EH (cell line): ENCODE measurements at places on chromosomes 7 and 10.

DNA sequence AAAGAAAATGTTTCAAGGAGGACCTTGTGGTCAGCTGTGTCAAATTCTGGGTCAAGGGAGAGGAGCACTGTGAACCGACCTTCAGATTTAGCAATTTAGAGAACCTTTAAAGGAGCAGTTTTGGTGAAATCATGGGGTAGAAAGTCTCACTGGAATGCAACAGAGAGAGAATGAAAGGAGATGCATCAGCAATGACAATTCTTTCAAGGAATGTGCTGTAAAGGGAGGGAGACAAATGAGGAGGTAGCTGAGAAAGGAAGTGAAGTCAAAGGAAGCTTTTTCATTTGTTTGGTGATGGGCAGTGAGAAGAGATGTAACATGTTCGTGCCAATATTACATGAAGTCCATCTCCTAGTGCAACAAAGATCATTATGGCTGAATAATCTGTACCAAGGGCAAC is 166.0 kb downstream of the TSPAN12 start:
- DNase-seq, result no peak

- DNase-seq, result no peak
Measured at GRCh38 chr10:78817804-78818203, 251.0 kb upstream of the ZMIZ1 start.

DNA sequence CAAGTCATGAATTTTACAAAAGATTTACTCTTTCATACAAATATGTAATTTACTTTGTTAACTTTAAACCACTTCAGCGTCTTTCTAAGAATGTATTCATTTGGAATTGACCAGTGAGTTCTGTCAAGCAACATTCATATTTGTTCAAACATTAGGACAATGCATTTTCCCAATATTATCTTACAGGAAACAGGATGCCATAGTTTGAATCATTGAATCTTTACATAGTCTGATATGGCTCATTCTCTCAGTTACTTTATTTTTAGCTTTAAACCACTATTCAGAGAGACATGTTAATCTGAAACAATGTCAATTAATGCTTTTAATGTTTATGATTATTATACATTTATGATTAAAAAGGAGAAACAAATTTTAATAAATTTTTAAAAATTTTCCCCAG is 21.1 kb upstream of the MEOX2 start:
- no peak for DNase-seq

DNA sequence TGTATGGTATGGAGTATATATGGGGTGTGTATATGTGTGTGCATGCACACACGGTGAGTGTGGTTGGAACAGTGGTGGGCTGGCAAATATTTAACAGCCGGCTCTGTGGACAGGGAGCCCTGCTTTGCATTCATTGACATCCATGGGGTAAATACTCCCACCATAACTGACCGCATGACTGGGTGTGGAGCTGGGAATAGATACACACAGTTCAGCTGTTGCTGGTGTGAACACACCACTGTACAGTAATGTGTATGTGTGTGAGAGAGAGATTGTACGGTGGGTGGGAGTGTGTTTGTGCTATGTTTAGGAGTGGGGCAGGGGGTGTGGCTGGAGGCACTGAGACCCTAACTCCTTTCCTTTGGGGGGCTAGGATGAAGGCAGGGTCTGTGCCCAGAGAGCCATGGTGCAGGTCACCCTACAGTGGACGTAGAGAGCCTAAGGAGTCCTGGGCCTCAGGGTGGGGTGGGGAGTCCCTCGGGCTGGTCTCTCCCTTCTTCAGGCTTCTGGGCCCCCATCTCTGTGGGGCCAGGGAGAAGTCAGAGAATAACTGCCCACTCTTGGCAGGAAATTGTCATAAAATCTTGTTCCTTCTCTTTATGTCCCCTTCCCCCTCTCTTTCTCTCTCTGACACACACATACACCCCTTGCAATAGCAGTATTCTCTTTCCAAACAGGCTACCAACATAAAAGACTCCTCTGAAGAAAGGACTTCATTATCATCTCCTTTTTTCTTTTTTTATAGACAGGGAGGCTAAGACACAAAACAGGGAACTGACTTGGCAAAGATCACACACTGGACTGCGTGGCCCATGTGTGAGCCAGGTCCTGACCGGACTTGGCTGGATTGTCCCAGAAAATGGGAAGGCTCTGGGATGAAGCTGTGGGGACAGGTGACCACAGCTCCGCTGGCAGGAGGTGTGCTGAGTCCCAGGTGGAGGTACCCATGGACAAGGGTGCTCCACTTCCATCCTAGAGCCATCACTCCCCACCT is 3.2 kb downstream of the SFRP5 start:
- DNase-seq, result no peak

DNA sequence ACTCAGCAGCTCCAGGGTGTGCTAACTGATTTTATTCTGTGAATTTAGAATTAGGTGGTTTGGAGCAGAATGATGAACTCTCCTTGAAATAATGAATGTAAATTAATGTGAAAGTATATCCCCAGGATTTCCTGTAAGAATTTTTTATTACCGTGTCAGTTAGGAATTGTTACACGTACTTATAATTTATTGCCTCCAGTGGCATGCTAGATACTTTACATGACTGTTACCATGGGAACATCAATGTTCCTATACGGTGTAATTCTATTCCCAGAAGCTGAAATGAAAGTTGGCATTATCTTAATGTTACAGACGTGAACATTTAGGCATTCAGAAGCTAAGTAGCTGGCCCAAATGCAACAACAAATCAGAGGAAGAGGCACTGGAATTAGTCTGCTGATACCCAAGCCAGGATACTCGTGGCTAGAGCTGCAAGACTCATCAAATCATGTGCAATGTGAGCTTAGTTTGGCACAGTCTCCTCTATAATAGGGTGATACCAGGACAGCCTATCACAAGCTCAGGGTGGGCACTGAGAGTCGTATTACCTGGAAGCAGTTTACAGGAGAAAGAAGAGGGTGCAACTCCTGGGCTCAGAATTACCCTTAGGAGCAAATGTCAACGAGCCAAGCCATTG is 30.0 kb upstream of the PRKAR2B start:
- DNase-seq, result no peak

GRCh38 chr10:119371704-119372663 is 164.6 kb downstream of the GRK5 start:
- peak; percentile 22 for DNase-seq

GRCh38 chr10:4013651-4014121 is 228.7 kb upstream of the KLF6 start:
- DNase-seq, result no peak

- no peak for DNase-seq
Measured at GRCh38 chr7:8822595-8822994, 389.2 kb downstream of the NXPH1 start.

GRCh38 chr10:63829020-63829419 is 307.8 kb downstream of the REEP3 start:
- no peak for DNase-seq

DNA sequence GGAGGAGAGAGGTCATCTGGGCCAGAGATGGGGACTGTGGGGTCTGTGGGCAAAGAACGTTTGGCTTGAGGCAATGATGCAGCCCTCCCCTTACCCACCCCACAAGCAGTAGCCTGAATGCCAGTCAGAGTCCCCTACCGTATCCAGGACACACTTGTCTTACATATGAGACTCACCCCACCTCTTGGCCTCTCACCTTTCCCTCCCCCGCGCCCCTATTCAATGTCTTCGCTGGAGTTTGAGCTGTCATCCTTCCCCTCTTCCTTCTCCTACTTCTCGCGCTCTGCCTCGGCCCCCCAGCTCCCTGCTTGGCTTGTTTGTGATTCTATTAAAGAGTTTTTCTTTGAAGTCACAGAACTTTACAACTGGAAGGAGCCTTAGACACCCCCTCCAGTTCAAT is 8.9 kb downstream of the PRRT4 start:
- no peak for DNase-seq

DNA sequence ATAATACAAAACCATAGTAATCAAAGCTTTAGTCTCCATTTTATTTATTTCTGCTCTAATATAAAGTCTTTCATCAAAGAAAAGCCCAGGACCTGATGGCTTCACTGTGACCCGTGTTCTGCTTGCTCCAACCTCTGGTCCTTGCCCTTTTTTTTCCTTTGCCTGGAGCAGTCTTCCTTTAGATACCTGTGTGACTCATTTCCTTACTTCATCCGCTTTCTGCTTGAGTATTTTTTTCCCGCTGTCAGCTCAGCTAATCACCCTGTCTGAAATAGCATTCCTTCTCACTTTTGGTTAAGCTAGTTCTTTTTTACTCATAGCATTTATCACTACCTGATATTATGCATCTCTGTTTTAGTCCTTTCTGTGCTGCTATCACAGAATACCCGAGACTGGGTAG is 194.8 kb downstream of the ABCA13 start:
- DNase-seq, result no peak

DNA sequence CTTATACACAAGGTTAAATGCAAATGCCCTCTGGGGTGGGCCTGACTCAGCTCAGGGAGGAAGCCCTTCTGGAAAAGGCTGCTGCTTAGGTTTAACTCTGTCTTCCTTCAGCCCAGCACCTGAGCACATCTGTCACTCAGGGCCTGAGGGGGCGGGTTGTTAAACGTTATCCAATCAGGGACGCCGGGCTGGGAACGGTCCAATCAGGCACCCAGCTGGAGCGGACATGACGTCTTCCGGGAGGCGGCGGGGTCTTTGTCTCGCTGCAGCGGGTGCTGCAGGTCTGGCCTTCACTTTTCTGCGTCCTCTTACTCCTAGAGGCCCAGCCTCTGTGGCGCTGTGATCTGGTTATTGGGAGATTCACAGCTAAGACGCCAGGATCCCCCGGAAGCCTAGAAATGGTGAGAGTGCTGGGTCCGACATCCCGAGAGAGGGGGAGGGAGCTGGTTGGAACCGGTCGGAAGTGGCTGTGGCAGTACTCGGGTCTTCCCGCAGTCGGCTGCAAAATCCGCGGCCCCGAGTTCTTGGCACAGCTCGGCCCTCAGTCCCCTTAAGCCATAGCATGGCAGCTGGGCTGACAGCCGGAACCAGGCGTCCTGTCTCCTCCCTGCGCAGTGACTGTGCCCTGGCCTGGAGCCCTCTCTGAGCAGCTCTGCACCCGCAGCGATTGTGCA is at the start of gene ZNF138:
Gene ZNF138 (plus strand): TSS at position 258 of the 674 bp plus-strand sequence. CDS start 141 bp downstream, at position 399.
- peak; percentile 94 for DNase-seq

GRCh38 chr7:23205909-23206767 is 24.3 kb downstream of the NUP42 start:
- no peak for DNase-seq

DNA sequence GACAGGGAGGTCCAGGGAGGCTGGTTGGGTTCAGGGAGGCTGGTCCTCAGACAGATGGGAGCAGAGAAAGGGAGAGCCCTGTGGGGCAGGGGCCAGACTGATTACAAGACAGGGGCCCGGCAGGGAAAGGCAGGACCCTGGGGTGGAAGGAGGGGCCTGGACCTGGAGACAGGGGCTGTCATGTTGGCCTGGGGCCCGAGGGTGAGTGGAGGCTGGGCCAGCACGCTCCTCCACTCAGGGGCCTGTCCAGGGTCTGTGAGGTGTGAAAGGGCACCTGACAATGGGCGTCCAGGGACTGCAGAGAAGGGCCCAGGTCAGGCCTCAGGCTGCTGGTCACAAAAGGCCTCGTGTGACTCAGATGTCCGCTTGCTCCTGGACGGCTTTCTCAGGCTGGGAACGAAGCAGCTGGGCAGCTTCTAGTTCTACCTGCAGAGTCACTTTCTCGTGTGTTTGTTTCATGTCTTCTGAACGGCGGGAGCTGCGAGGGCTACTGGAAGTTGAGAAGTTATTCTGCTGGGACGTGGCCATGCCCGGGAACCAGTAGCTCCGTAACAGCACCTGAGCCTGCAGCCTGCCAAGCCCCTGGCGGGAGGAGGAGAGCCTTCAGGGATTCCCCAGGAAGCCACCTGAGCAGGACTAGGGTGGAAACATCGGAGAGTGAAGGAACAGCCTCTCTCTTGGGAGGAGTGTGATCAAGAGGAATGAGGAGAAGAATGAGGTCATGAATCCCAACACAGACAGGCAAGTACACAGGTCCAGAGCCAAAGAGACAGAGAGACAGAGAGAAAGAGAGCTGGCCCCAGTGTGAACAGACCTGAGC is 65.8 kb downstream of the KLF6 start:
- DNase-seq, result no peak

DNA sequence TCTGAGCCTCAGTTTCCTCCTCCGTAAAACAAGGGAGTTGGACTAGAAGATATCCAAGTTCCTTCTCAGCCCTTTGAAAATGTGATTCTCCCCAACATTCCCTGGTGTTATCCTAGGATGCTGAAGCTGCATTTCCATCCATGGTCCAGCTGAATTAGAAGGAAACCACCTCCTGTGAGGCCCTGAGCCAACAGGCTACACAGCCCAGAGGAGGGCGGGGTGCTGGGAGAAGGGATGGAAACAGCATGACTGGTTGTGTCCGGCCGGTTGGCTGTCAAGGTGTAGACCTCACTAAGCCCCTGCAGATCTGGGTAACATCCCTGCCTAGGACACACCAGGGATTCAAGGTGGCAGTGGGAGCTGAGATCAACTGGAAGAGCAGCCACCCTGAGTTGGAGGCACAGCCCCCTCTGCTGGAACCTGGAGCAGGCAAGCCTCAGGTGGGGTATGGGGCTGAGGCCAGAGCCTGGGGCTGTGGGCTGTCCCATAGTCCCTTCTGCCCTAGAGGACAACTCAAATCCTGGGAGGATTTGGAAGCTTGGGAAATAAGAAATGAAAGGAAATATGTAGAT is 72.0 kb downstream of the PAX2 start:
- no peak for DNase-seq

- peak; percentile 70 for DNase-seq
Measured at GRCh38 chr7:15554081-15554480, 7.7 kb downstream of the AGMO start.

DNA sequence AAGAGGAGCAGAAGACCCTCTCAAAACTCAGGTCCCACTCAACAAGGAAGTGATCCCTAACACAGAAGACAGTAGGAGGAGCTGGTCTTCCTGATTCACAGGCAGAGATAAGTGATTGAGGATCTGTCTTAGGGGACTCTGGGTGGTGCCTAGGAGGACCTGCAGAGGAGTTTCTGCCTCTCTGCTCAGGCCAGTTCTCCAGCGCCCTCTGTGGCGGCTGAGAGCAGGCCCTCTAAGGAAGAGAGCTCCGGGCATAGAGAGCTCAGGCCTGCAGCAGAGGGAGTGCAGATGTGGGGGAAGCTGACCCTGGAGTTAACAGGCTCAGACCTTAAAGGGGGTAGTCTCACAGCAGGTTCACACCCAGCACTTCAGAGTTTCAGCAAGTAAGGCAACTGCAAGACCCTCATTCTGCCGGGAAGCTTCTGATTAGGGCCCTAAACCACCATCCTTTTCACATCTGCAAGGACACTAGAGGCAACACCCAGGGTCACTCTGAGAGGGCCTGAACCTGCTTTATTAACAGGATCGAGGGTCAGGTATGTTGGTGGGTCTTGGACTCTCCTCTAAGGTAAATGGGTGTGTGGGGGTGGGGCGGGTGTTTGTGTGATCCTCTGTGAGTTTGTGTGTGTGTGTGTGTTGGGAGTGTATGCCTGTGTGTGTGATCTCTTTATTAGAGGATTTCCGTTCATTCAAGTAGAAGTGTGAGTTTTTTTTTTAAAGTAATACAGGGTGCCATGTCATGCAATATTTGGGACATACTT is 57.6 kb upstream of the TARP start:
- no peak for DNase-seq

- DNase-seq, result no peak
Measured at GRCh38 chr7:129264534-129264933, 39.7 kb downstream of the AHCYL2 start.

- no peak for DNase-seq
Measured at GRCh38 chr7:70699271-70699670, 432.7 kb upstream of the GALNT17 start.

- DNase-seq, result no peak
Measured at GRCh38 chr10:71216363-71216695, 4.0 kb downstream of the UNC5B start.
